ENCODE measurements at places on chromosomes 12 and 14.

DNA sequence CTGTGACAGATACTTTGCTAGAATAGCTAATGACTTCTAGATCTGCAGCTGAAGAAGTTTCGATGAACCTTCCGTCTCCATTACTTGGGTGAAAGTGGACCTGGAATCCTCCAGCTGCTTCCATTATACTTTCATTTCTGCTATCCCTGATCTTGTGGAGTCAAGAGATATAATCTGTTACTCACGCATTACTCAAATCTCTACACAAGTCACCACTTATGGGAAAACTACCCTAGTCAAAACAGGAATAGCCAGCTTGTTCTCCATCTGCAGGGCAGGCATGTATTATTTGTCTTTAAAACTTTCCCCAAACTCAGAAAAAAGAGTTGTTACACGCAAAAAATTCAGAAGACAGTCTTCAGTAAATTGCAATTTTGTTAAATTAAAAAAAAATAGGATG, 2.8 kb upstream of the KTN1 start:
- DNase-seq = no peak

GRCh38 chr14:85115921-85116320, 414.0 kb upstream of the FLRT2 start:
- DNase-seq = no peak

DNA sequence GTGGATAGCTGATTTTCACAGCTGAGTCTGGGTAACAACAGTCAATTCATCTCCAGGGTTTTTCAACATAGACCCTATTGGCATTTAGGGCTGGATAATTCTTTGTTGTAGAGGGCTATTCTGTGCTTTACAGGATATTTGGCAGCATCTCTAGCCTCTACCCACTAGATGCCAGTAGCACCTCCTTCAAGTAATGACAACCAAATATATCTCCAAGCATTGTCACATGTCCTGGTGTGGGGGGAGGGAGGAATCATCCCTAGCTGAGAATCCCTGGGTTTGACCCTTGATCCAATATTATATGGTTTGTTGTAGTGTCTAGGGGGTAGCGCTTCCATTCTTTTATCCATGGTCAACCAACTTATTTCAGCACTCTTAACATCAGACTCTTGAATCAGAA, 157.2 kb downstream of the ANO4 start:
- DNase-seq = no peak

- DNase-seq = no peak
Measured at GRCh38 chr14:43541356-43541755, 965.7 kb downstream of the FSCB start.

GRCh38 chr14:68583548-68584280, 209.2 kb downstream of the ZFP36L1 start:
- DNase-seq = no peak

- peak; percentile 57 for DNase-seq
Measured at GRCh38 chr14:21711360-21711961, 37.8 kb upstream of the OR4E1 start.

- no peak for DNase-seq
Measured at GRCh38 chr12:89678225-89678624, 30.4 kb downstream of the ATP2B1 start.

- DNase-seq = no peak
Measured at GRCh38 chr12:128204711-128205110, 62.3 kb upstream of the TMEM132C start.

GRCh38 chr14:23569443-23570151, 2.0 kb upstream of the AP1G2 start:
- DNase-seq = no peak

DNA sequence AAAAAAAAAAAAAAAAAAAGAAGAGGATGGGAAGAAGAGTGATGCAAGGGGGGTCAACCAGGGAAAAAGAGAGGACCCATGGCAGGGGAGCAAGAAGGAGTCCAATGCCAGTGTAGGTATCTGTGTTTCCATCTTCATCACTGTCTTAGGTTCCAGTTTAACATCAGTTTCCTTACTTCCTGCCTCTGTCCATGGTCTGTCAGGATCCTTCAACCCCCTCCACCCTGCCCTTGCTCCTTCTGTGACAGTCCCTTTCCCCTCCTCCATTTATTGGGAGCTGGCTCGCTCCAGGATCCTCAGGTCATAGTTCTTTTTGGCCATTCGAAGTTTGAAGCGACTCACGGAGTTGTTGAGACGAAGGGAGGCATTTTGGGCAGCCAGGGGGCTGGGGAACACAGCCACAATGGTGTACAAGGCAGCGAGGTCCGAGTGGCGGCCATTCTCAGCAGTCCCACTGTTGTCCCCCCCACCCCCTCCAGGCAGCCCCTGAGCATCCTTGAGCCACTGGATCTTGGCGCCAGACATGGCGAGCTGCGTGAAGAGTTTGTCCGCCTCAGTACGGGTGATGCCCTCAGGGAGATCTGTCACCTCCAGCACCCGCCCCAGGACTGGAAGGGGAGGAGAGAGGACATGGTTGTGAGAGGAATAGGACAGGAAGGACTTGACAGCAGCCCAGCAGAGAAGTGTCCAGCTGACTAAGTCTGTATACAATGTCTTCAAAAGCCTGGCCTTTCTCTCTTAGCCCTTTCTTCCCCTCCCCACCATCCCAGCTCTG, 3.7 kb upstream of the STAC3 start:
- no peak for DNase-seq

Data from NB4 (cell line).